ENCODE measurements at places on chromosomes 2 and 18.

DNA sequence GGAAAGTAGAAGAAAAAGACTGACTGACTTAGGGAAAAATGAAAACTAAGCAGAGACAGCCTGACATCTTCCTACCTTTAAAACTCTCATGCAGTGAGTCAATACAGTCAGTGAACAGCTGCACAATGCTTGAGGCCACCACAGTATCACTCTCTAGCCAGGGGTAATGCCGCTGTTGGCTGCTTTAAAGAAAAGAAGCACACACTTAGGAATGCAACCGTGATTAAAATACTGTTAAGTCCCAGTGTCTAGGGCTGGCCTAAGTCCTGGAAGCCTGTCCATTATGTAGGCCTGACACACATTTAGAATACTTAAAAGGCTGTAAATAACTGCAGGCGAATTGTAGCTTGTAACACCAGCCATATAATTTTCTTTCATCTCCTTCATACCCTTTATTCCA is 50.7 kb downstream of the SIGLEC15 start:
- DNase-seq, result no peak

DNA sequence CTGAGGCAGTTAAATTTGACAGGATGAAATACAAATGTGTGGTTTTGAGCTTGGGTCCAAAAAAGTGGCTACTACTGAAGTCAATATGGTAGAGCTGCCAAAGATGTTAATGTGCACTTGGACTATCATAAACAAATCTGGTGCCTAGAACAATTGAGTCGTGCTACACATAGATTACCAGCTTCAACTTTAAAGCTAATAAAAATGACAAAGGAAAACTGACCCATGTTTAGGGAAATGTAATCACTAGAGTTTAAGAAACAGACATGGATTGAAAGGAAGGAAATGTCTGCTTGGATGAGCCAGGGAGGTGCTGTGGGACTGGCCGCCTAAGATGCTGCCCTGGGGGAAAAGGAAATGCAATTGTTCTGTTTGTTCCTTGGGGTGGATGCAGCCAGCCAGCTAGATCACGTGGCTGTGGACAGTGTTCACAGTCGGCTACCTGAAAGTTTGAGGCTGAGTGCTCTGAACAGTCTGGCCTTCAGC is 36.6 kb downstream of the CYB5A start:
- DNase-seq, result no peak

- DNase-seq, result no peak
Observed at GRCh38 chr2:72103161-72103560, 44.5 kb downstream of the CYP26B1 start.

- DNase-seq, result no peak
Observed at GRCh38 chr2:202172439-202173211, 65.8 kb downstream of the SUMO1 start.

- DNase-seq, result peak; percentile 51
Observed at GRCh38 chr2:231190531-231191197, 7.8 kb upstream of the ARMC9 start.

Measured in gastrocnemius medialis (tissue), 4 donors.